Daoy (cell line): ENCODE measurements at places on chromosomes 7 and 10. TPM values are rescaled to one million over a fixed set of nuclear protein-coding genes. Genes with fewer than 3 reads are reported as not detected.
A peak's percentile ranks its signal among the peaks of the same experiment; 100 is the strongest.

Gene TUBAL3
- 0.23 and 0.54 TPM in 2 replicates for total RNA-seq

DNA sequence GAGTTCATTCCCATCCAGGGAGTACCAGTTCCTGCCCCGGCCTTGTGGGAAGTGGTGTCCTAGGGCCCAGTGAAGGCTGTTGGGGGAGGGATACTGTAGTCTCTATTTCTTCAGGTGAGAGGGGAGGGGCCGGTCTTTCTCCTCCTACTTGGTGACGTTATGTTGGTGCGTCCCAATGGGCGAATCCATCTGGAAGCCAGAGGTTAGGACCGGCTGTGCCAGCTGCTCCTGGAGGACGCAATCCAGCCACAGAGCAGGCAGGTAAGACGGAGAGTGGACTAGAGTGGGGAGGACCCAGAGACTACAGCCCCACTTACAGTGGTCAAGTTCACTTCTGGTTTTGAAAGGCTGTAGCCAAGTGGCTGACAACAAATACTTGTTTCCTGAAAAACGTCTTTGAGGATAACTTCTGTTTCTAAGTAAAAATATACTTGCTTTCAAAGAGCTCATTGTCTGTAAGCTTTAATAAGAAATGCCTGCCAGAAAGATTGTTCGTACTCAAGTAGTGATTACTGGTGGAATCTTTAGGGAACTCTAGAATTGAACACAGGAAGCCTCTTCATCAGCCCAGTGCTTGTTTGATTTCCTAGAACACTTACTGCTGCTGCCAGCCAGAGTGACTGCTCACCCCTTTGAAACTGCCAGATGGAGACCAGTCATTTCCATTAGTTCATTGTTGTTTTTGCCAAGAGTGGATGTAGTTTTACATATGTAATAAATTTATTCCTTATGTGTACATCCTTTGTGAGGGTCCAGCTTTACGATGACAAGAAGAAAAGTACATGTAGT is 25.4 kb downstream of the RBM33 start:
- no peak for DNase-seq

Gene PNLIP
- not detected in 2 replicates for total RNA-seq

Gene DNAH11
- 24.4 and 30.2 TPM in 2 replicates for total RNA-seq

Gene MLXIPL
- total RNA-seq, result 5.4 TPM in 1 of 2 replicates, not detected in the other

Gene STEAP1B
- 20.2 and 31.4 TPM in 2 replicates for total RNA-seq

Gene STAMBPL1
- 22.9 and 23.9 TPM in 2 replicates for total RNA-seq

Gene FKBP6
- under 0.01 TPM in 1 of 2 replicates, not detected in the other for total RNA-seq

DNA sequence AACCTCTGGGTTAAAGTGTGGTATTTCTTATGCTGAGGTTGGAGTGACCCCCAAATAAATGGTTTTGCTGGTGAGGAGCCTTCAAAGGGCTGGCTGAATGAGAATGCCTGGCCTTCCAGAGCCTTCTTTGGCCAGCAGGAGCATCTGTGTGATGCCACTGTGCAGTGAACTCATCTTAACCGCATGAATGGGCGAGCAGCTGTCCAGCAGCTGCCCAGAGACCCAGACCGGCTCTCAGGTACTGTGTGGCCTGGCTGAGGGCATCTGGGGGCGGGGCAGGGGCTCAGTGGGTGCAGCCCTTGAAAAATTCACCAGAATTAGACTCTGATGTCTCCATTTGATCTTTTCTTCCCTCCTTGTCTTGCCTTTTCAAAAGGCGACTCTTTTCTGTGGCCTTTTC is 59.0 kb downstream of the SYPL1 start:
- no peak for DNase-seq

- no peak for DNase-seq
Observed at GRCh38 chr10:57706576-57707299, 561.0 kb downstream of the IPMK start.

DNA sequence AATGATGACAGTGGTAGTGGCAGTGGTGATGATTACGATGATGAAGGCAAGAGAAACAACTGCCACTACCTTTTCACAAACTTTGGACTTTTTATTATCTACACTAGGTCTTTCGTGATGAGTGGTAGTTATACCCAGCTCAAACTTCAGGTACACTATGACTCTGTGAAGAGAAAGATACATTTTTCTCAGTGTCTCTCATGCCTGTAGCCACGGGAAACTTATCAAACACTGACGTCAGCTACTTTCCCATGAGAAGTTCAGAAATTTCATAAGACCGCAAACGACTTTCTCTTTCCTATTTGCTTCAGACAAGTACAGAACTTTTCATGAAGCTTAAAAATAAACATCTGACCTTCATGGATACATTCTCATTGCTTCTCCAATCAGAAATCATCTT is 57.0 kb downstream of the CALD1 start:
- DNase-seq, result peak; percentile 81

DNA sequence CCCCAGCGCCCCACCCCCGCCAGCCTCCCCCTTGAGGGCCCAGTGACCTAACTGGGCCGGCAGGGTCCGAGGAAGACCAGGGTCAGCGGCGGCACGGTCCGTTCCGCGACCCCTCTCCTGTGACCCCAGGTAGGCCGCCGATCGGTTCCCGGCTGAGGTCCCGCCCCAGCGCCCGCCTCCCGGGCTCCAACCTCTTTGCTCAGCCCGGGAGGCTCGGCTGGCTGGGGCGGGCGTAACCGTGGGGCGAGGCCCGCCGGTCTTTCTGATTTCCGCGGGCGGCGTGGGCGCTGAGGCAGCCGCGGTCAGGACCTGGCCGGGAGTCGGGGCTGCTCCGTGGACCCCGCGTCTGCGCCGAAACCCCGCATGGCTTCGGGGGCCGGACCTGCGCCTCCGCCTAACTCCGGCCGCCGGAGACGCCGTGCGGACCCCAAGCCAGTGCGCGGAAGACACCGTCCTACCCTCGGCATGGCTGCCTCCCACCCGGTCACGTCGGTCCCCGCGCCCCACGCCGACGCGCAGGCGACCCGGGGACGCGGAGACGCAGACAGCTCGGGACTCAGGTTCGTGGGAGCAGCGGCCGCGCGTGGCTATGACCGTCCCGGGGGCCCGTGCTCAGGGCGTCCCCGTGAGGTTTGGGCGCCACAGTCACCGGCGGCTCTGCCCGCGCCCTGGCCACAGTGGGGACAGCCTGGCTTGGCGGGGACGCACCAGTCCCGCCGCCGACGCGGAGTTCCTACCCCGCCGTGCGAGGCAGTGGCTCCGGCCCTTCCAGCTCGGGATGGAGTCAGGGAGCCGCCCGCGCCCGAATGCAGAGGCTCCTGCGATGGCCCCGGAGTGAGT is 1.0 kb upstream of the VENTX start:
- DNase-seq, result no peak

- DNase-seq, result peak; percentile 25
Observed at GRCh38 chr7:106778656-106779250, 86.3 kb upstream of the PIK3CG start.

- DNase-seq, result no peak
Observed at GRCh38 chr7:69633122-69633831, 35.0 kb downstream of the AUTS2 start.

GRCh38 chr10:124648738-124649137 is 95.4 kb downstream of the FAM53B start:
- DNase-seq, result no peak

Gene ZNF117
- 3.3 and 5.4 TPM in 2 replicates for total RNA-seq

DNA sequence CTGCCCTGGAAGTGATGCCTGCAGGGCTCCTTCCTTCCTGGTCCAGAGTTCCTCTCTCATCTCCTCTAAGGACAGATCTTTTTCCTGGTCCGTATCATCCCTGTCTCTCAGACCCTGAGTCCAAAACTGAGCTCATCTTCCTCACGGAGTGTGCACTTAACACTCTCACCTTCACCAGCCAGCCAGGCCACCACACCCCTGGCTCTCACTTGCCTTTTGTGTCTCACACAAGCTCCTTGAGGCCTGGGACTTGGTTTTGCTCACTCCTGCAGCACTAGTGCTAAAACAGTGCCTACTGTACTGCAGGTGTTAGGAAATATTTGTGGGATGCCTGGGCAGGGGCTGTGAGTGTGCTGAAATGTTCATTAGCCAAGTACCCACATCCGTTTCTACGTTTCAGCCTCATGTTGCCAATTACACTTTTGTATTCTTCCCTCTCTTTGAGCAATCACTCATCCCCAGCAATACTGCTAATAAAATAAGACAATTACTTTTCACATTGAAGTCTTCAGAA is 21.4 kb upstream of the PARP12 start:
- DNase-seq, result no peak

Gene CYP2C19
- not detected in 2 replicates for total RNA-seq

Gene ZNF503
- 3.7 and 5.7 TPM in 2 replicates for total RNA-seq

Gene LBX1
- total RNA-seq, result 0.06 TPM in 1 of 2 replicates, not detected in the other

- DNase-seq, result peak; percentile 9
Observed at GRCh38 chr10:47206449-47207280, 93.3 kb upstream of the GDF10 start.

- DNase-seq, result no peak
Observed at GRCh38 chr7:67803789-67804188, 807.2 kb downstream of the TYW1 start.

GRCh38 chr10:98474628-98475027 is 27.9 kb upstream of the HPS1 start:
- no peak for DNase-seq

Gene ABCC2
- total RNA-seq, result 0.80 and 1.9 TPM in 2 replicates

DNA sequence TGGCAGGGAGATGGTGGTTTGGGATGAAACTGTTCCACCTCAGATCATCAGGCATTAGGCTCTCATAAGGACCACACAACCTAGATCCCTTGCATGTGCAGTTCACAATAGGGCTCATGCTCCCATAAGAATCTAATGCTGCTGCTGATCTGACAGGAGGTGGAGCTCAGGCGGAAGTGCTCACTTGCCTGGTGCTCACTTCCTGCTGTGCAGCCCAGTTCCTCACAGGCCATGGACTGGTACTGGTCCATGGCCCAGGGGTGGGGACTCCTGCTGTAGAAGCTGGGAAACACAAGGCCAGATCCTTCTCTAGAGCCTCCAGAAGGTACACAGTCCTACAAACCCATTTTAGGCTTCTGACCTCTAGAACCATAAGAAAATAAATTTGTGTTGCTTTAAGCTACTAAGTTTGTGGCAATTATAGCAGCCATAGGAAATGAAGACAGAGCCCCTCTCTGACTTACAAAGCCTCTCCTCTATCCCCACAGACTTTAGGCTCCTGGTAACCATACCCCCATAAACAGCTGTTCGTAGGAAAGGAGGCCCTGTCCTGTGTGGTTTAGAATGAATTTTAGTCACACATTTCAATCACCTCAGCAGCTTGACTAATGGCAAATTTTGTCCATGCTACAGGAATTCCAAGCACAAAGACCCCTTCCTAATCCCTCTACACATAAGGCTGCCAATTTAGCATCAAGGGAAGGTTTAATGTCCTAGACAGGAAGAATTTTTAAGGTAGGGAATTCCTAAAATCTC is 206.1 kb upstream of the PHYHIPL start:
- DNase-seq, result no peak

DNA sequence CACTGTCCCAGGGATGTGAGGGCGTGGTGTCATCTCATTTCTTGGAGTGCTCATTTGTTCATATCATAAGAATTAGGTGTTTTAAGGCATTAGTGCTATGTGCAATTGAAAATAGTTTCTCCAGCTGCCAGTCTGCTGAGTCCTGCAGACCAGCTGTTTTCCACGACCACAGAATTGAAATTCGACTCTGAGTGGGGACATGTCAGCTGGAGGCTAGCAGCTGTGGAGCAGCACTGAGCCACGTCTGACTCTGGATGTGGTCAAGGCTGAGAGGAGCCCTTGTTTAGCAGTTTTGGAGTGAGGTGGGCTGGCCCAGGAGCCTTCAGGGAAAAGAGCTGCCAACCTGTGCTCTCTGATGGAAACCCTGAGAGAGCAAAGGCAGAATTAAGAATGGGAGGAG is 156.3 kb upstream of the GRB10 start:
- DNase-seq, result peak; percentile 33

DNA sequence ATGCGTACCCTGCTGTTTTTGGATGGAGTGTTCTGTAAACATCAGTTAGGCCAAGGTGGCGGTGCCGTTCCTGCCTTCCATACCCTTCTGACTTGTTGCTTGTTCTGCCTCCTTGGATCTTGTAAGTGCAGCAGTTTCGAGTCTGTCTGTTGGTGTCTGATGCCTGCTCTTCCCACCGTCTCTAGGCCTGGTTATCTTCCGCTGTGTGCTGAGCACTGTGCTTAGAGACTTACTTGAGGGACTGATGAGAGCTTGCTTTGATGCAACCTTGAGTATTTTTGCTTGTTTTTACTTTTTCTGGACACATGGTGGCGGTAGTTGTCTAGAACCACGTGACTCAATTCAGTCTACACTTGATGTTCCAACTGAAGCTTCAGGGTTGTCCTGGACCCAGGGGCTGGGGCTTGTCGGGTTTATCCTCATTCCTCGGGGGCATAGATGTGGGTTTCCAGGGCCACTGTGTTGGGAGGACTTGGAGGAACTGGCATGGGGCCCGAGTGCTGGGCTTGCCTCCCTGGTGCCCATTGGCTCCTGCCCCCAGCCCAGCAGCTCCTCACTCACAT is 14.4 kb upstream of the SPRN start:
- no peak for DNase-seq

DNA sequence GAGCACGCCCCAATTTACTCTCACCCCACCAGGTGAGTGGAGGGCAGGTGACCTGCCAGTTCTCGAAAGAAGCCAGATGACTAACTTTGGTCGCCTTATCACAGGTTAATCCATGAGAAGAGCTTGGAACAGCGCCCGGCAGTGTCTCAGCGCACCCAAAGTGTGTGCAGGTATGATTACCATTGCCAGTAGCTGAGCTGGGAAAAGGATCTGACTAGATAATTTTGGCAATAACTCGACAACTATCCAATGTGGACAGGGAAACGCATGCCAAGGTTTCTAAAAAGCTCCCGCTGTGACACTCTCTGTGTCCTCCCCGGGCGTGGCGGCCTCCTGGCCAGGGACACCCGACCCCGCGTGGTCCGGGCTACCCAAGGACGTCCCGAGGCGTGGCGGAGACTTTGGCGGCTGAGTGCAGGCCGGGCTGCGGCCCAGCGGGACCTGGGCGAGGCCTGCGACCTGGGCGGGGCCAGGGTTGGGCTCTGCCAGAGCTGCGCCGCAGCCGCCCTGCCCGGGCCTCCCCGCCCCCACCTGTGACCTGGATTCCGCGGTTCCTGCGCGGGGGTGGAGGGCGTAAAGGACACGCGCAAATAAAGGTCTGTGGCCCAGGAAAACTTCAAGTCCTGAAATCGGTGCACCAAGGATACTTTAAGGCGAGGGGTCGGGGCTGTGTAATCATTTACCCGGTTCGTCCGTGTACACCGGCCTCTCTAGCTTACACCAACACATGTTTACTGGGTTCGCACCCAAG is 13.7 kb upstream of the WAPL start:
- DNase-seq, result peak; percentile 46

- no peak for DNase-seq
Observed at GRCh38 chr10:122142641-122143237, 128.4 kb upstream of the BTBD16 start.

- DNase-seq, result no peak
Observed at GRCh38 chr7:80472491-80473200, 39.2 kb downstream of the GNAT3 start.

Gene POU6F2
- 0.42 and 1.4 TPM in 2 replicates for total RNA-seq

GRCh38 chr10:93807371-93807770 is 49.6 kb downstream of the LGI1 start:
- no peak for DNase-seq

GRCh38 chr7:138834583-138834982 is 36.6 kb upstream of the ATP6V0A4 start:
- no peak for DNase-seq

DNA sequence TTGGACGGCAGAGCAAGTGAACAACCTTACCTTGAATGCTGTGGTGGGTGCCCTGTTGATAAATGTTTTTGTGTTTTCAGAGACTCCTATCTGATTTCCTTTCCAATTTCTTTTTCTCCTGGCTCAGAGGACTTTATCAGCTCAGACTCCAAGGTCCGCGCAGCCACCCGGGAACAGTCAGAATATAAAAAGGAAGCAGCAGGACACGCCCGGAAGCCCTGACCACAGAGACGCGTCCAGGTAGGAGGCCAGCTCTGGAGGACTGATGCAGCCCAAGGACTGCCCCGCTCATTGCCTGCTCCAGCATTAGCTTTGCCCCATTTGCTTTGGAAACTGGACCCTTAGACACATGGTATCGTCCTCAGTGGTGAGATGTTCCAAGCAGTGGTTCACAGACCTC is 61.3 kb downstream of the TACC2 start:
- DNase-seq, result no peak
